Transverse colon (tissue), 4 donors: ENCODE measurements at places on chromosomes 6 and 20. TPM values are rescaled to one million over a fixed set of nuclear protein-coding genes. Genes with fewer than 3 reads are reported as not detected.

- DNase-seq, result no peak
These were observed 458.3 kb upstream of the MAP3K7 start for GRCh38 chr6:91045161-91045560.

DNA sequence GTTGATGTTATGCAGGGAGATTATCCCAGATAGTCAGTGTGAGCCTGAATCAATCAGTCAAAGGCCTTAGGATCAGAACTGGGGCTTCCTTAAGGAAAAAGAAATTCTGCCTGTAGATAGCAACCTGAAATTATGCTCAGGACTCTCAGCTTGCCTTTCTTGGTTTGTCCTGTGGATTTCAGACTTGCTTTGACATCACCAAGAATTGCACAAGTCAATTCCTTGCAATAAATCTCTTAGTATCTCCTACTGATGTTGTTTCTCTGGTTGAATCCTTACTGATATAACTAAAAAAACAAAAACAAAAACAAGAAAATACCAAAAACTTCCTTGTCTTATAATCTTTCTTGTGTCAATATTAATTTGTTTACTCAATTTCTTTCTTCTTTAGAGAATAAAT, 258.9 kb upstream of the TCF21 start:
- no peak for DNase-seq

- DNase-seq, result no peak
These were observed 4.6 kb downstream of the TGM3 start for GRCh38 chr20:2300420-2300819.

GRCh38 chr6:108510461-108511319, 50.0 kb upstream of the FOXO3 start:
- DNase-seq, result no peak

GRCh38 chr20:4891997-4892396, 109.3 kb downstream of the SLC23A2 start:
- DNase-seq, result no peak

GRCh38 chr20:3933218-3933617, 44.0 kb downstream of the PANK2 start:
- DNase-seq, result no peak

DNA sequence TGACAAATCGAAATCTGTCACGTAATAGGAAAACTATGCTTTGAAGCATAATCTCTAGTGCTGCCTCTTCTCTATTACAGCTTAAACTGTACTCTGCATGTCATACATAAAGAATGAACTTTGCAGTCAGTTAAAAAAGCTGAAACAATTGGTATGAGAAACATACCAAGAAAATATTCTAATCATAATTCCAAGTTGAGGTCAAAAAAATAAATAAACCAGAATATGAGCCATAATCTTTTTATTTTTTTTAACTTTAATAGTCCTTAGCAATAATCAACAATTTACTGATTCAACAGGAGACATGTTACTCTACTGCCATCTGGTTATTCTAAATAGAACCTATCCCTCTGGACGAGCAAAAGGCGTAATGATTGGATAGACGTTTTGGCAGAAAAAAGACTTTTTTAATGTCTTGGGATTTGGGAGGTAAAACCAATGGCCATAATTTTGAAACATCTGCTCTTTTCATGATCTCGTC, 224.4 kb upstream of the FLRT3 start:
- DNase-seq, result no peak

DNA sequence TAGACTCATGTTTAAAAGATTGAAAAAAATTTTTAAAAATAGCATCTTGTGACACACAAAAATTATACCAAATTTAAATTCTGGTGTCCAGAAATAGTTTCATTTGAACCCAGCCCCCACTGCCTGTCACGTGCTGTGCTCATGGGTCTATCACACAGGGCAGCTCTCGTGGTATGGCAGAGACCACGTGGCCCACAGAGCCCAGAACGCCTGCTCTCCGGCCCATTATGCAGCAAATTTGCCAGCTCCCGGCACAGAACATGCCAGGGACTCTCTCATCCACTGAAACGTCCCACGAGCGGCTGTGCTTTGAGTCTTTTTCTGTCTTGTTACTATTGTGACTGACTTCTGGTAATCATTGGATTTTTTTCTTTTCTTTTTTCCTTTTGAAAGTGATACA, 224.3 kb downstream of the TTLL2 start:
- DNase-seq, result no peak

OPRM1 gene
- 0.64 TPM for total RNA-seq

CEP250 gene
- 28.3 TPM for total RNA-seq

- DNase-seq, result no peak
These were observed 40.6 kb upstream of the PHACTR1 start for GRCh38 chr6:12675931-12676330.

- no peak for DNase-seq
These were observed 85.6 kb upstream of the KHDRBS2 start for GRCh38 chr6:62371453-62372210.

DNA sequence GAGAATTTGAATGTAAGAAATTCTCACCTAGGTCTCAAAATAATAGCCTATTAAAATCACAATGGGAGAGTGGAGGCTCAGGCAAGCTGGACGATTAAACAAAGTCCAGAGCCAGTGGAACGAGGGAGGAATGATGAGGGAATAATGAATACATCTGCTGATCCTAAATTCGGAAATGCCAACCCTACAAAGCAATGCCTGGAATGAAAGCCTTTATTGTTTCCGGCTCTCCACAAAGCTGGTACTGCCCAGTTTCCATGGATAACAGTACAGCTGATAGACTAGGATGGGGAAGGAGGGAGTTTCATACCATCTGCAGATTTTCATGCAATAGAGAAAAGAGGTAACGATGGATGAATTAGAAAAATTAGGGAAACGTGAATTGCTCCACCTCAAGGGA, 356.1 kb downstream of the CBLN4 start:
- DNase-seq, result no peak

ENPP3 gene
- 4.6 TPM for total RNA-seq

DNA sequence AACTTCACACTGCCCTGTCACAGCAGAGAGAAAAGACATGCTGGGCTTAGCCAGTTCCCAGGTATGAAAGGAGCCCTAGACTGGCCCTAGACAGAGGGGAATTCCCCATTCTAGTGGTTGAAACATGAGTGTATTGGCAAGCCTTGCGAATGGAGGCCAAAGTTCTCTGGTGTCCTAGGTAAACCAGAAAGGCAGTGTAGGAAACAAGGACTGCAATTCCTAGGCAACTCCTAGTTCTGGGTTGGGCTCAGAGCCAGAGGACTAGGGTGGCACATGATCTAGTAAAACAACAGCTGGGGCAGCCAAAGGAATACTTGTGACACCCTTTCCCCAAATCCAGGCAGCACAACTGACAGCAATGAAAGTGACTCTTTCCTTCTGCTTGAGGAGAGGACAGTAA, 265.0 kb upstream of the EPHA7 start:
- DNase-seq, result peak; percentile 26
